Anterior cingulate cortex (tissue), 58 donors: ENCODE measurements at places on chromosomes 4 and X.

GRCh38 chrX:5242091-5242790 is 986.4 kb downstream of the NLGN4X start:
- DNase-seq: no peak

DNA sequence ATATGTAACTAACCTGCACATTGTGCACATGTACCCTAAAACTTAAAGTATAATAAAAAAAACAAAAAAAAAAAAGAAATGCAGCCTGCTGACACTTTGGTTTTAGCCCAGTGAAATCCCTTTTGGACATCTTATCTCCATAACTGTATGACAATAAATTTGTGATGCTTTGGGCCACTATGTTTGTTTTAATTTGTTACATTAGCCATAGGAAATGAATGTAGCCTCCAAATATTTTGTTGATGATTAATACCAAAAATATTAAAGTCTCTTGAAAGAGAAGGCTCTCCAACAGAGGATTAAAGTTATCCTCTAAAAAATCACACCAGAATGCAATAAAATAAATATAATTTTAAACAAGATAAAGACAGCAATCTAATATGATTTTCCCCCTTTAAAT is 852.7 kb upstream of the SLIT2 start:
- DNase-seq: no peak

DNA sequence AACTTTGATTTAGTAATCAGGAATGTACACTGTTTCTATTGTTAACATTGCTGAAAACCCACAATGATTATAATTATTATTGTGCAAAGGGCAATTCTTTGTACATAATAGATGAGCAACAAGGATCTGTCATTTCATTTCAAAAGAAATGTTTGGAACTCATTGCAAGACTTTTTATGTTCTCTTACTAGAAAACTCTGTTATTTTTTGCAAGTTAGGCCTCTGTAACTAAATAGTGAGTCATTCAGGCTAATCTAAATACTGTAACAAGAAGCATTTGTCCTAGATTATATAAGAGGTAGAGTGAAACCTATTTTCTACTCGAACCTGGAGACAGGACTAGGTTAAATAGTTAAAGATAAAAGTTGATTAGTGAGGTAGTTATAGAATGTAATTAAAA is 93.2 kb upstream of the FAM47B start:
- DNase-seq: no peak

- DNase-seq: peak; percentile 59
Measured at GRCh38 chr4:57110640-57111511, 691 bp upstream of the IGFBP7 start.

DNA sequence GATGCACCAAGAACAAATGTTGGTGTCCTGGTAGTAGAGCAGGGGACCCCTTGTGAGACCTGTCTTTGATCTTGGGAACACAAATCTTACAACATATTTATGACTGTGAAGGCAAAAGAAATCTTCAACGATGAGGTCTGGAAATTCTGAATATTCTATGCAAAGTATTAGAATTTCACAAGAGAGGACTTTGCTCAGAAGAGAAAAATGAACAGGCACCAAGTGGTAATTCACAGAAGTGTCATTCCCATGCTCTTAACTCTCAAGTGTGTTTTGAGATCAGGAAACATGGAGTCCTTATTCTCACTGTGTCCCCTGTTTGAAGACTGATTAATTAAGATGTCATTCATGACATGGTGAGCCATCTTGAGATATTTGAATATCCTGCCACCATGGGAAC is 52.5 kb downstream of the COQ2 start:
- DNase-seq: no peak

DNA sequence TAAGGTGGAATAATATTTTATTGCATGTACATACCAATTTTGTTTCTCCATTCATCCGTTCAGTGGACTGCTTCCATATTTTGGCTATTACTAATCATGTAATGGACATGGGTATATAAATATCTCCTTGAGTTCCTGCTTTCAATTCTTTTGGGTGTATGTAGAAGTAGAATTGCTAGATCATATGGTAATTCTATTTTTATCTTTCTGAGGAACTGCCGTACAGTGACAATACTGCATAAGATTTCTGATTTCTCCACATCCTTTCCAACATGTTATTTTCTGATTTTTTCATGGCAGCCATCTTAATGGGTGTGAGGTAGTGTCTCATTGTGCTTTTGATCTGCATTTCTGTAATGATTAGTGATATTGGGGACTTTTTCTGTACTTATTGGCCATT is 19.2 kb downstream of the ALPK1 start:
- DNase-seq: no peak
